ENCODE measurements at places on chromosomes 5 and 9. TPM values are rescaled to one million over a fixed set of nuclear protein-coding genes. Genes with fewer than 3 reads are reported as not detected.

GMCL2 gene
- not detected for total RNA-seq

PLPP6 gene
- 21.5 TPM for total RNA-seq

TMEM174 gene
- total RNA-seq = not detected

PCDHGC4 gene
- 0.75 TPM for total RNA-seq

ECSCR gene
- total RNA-seq = 8.5 TPM

ENHO gene
- 1.4 TPM for total RNA-seq

TGFBR1 gene
- 71.6 TPM for total RNA-seq

CNTNAP3 gene
- total RNA-seq = 1.0 TPM

SLC36A2 gene
- total RNA-seq = not detected

GAPT gene
- total RNA-seq = 0.98 TPM

GFI1B gene
- 1.5 TPM for total RNA-seq

ARSI gene
- total RNA-seq = 0.41 TPM

ANKRD20A1 gene
- 19.5 TPM for total RNA-seq

PCDHGA3 gene
- total RNA-seq = 2.2 TPM

ADAMTSL2 gene
- 1.5 TPM for total RNA-seq

GABRA1 gene
- total RNA-seq = not detected

TMEM161B gene
- 31.9 TPM for total RNA-seq

CANX gene
- 521 TPM for total RNA-seq

EMB gene
- total RNA-seq = 11.1 TPM

Data from mucosa of descending colon (tissue), 3 donors.